ENCODE measurements at places on chromosomes 5 and 9.

DNA sequence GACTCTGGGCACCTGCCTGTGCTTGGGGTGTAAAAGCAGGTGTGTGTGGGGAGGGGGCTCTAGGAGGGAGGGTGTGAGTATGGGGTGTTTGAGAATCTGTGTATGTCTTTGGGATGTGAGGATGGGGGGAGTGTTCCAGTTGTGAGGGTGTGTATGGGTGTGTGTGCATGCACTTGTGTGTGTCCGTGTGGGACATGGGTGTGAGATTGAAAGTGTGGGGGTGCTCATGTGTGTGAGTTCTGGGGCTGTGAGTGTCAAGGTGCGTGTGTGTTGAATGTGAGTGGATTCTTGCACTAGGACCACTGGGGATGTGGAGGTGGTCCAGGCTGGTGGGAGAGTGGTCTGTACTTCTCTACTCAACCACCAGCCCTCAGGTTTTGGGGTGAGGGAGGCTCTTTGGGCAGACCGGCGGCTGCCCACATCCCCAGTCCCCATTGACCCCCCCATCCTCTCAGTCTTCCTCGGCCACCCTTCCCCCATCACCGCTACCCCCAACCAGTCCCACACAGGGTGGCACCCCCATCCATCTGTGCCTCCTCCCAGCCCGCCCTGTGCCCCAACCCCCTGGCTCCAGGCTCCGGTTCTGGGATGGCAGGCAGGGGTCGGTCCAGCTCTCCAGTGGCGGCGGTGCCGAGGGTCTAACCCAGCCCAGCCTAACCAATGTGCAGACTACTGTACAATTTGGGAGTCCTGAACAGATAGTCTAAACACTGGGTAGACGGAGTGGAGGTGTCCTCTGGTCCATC lies 31.5 kb downstream of the GOLGA2 start:
- DNase-seq = no peak

DNA sequence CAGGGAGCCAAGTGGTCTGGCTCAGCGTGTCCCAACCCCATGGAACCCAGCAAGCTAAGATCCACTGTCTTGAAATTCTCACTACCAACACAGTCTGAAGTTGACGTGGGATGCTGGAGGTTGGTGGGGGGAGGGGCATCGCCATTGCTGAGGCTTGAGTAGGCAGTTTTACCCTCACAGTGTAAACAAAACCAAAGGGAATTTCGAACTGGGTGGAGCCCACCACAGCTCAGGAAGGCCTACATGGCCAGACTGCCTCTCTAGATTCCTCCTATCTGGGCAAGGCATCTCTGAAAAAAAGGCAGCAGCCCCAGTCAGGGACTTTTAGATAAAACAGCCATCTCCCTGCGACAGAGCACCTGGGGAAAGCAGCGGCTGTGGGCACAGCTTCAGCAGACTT lies 17.1 kb upstream of the FBXL17 start:
- no peak for DNase-seq

- DNase-seq = no peak
Measured at GRCh38 chr5:42377496-42377895, 45.7 kb upstream of the GHR start.

DNA sequence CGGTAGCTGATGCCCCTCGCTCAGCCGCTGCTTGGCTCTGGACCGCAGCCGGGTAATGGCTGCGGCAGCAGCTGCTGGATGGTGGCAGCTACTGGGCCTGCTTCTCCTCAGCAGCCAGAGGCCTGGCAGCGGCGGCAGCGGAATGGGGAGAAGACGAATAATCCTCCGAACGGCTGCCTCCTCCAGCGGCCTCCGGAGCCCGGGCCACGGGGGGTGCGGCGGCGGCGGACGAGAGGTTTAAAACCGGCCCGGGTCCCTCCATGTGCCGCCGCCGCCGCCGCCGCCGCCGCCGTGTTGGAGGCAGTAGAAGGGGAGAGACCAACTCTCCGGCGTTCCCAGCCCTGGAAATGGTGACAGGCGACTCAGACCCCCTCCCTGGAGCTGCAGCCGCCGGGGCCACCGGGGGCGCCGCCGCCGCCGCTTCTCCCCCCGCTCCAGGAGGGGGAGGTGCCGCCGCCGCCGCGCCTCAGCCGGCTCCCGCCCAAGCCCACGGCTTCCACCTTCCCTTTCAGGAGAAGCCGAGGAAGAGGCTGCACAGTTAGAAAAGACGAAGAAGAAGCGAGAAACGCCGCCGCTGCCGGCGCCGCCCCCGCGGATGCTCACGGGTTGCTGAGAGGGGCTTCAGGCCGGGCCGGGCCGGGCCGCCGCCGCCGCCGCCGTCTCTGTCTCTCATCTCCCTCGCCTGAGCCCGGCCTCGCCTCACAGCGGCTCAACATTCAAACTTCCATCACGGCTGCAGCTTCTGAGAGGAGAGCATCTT lies 118.4 kb upstream of the PRSS3 start:
- DNase-seq = peak; percentile 2

DNA sequence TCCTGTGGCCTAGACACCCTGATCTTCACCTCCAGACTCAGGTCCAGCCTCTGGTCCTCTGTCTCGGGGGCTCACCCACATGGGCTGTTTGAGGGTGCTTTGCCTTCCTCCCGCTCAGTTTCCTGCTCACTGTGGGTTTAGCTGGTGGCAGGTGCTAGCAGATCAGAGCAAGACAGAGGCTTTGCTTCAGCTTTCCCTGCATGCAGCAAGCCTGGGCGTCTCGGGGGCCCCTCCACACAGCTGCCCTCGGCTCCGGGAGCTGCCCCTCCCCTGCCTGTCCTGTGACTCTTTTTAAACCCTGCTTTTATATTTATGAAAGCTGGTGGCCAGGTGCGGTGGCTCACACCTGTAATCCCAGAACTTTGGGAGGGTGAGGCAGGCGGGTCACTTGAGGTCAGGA lies 14.6 kb downstream of the MRPL36 start:
- no peak for DNase-seq

DNA sequence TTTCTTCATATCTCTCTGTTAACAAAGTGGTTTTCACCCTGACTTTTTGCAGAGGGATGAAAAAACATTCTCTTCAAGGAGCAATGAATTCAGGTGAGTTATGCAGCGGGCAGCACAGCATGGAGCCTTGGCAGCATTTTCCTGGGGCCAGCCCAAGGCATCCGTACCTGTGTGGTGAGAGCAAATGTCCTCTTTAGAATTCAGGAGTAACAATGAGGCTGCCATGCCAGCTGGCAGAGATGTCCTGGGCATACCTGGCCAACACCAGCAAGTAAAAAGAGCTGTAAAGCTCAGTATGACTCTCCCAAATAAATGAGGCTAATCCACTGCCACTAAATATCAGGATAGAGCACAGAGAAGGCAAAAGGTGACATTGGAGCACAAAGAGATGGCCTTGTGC lies 277.6 kb upstream of the TRPC7 start:
- no peak for DNase-seq

GRCh38 chr9:87615547-87616148 lies 110.3 kb upstream of the CTSL start:
- no peak for DNase-seq

DNA sequence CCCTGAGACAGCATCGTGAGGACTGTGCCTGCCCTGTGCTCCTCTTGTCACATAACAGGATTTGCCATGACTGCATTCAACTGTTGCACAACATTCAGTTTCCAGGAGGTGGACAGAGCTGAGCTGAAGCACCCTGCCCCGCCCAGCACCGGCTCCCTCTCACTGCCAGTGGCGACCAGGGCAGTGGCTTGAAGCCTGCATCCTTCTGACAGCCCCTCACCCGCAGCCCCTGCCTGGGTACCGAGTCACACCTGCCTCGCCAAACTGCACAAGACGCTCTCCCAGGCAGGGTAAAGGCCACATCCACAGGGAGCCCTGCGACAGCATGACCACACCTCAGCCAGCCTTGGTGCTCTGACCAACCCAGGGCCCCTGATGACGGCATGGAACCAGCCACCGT lies 59.9 kb upstream of the ZNF354A start:
- no peak for DNase-seq

DNA sequence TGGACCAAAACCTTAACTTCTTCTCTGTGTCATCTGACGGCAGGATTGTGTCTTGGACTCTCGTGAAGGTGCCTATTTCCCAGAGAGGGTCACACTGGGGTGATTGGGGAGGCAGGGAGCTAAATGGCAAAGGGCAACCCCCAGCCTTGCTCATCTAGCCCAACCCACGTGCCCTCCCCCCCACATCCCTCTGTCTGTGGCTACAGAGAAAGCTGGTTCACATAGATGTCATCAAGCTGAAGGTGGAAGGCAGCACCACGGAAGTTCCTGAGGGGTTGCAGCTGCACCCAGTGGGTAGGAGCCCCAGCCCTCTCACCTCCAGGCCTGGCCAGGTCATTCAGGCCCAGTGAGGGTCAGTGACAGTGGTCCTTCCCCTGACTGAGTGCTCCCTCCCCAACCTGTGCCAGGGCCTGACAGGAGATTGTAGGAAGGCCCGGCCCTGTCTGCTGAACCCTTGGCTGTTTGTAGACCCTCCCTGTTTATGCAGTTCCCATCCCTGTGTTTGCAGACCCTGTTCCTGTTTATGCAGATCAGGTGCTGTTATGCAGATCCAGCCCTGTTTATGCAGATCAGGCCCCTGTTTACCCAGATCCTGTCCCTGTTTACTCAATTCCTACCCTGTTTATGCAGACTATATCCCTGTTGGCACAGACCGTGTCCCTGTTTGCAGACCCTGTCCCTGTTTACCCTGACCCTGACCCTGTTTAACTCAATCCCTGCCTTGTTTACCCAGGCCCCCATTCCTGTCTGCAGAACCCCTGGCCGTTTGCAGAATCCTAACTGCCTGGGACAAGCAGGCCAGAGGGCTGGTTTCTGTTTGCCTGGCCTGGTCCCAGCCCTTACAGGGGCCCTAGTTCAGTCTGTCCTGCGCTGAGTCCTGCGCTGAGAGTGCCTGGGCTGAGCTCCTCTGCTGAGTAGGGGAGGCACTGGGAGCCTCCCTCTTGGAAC lies 10.4 kb downstream of the ENHO start:
- no peak for DNase-seq

- no peak for DNase-seq
Measured at GRCh38 chr5:58672521-58672920, 89.6 kb downstream of the RAB3C start.

- no peak for DNase-seq
Measured at GRCh38 chr9:125992557-125992956, 245.4 kb downstream of the PBX3 start.

DNA sequence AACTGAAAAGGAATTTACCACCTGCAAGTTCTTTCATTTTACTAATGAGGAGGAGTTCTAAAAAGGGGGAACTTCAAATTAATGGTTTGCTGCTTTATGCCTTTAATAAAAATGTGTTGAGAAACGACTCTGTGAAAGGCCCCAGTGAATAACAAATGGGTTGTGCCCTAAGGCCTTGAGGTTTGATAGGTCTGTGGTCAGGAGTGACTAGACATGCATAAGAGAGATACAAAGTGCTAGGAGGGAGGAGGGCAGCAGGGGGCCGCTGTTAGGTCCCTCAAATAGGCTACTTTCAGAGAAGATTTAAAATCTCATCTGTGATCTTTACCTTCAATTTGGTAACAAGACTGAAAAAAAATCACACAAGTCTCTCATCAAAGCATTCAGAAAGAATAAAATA lies 58.3 kb downstream of the FAM81B start:
- DNase-seq = no peak

- DNase-seq = no peak
Measured at GRCh38 chr5:65247594-65247993, 234.1 kb downstream of the ADAMTS6 start.

GRCh38 chr5:1515311-1515920 lies 8.3 kb downstream of the LPCAT1 start:
- DNase-seq = no peak

DNA sequence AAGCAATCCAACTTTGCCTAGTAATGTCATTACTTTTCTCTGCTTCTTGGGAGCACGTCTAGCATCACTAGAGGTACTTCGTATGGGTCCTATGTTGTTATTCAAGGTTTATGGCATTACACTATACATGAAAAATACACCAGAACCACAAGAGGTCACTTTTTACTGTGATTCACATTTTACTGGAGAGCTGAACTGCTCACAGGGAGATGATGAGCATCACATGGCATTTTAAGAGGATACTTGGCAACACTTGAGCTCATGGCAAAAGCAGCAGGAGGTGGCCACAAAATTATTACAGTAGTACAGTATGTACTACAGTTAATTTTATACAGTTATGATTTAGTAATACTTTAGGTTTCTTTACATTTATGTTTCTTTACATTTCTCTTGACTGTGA lies 223.4 kb downstream of the PARP8 start:
- no peak for DNase-seq

DNA sequence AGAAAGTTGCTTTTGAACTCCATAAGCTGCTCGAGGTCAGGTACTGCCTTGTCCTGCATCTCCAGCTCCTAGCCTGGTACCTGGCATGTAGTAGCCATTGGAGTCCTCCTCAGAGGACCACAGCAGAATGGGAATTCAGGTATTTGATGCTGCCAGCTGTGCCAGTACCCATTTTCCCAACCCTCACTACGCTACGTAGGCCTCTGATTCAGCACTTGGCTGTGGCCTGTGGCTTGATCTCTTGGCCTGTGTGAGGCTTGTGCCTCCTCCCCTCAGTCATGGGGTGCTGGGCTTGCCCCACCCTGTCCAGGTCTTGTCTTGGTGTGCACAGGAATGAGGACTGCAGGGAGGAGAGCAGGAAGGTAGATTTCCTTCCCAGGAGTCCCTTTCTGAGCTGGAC lies 11.8 kb downstream of the OTULIN start:
- DNase-seq = no peak
